ENCODE measurements at places on chromosomes 5 and 9. TPM values are rescaled to one million over a fixed set of nuclear protein-coding genes. Genes with fewer than 3 reads are reported as not detected.

GRCh38 chr5:170397059-170397458 lies 7.9 kb upstream of the KCNMB1 start:
- no peak for DNase-seq

- no peak for DNase-seq
Measured at GRCh38 chr9:94657021-94657725, 17.9 kb upstream of the FBP1 start.

GRCh38 chr9:9998491-9999287 lies 614.1 kb downstream of the PTPRD start:
- DNase-seq, result no peak

Gene SLCO4C1
- polyA plus RNA-seq, result 21.8 TPM

DNA sequence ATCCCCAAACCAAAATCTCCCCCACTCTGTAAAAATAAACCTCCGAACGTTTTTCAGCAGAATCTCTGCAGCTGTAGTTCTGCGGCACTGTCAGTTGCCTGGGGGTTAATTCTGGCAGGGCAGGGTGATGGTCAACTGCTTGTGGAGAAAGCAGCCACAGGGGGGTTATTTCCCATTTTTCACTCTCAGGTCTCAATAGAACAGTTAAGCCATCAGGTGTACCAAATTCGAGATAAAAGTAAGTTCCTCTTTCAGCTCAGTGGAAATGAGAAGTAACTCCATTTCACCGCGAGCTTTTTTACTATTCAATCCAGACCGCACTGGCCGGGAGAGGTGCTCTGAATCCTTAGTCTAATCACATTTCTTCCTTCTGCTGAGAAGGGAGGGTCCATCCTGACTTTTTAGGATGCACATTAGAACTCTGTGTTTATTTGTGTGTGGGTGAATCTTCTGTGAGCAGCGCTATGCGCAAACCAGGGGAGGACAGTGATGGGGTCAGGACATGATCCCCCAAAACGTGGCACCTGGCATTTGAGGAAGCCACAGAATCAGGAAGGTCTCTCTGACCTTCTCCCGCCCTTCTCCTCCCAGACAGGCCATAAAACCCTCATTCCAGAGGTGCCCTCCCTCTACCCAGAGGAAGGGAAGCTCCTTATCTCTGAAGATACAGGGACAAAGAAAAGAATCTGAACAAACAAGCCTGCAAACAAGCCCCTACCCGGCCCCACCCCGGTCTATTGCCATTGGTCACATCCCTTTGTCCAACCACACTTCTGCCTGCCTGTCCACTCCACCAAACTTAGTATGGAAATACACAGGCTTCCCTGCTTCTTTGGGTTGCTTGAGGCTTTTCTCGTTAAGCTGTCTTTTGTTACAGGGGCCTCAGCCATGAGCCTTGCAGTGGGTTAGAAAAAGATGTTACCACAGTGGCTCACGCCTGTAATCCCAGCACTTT lies 229.0 kb downstream of the ROR2 start:
- DNase-seq, result no peak

DNA sequence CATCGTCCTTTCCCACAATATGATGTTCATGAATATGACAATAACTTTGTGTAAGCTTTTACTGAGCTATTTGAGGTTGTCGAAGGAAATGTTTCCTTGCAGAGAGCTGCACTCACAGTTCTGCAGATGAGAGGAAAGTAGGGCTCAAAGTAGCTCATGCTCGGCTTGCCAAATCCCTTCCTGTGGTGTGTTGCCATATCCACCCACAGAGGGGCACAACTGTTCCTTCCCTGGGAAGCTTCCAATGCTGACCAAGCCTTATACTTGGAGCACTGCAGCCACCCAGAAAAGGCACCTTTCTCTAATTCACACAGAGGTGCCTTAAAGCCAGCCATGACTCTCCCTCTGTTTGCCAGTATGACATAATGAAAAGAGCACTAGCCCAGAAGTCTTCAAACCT lies 390.3 kb downstream of the CAAP1 start:
- DNase-seq, result no peak

DNA sequence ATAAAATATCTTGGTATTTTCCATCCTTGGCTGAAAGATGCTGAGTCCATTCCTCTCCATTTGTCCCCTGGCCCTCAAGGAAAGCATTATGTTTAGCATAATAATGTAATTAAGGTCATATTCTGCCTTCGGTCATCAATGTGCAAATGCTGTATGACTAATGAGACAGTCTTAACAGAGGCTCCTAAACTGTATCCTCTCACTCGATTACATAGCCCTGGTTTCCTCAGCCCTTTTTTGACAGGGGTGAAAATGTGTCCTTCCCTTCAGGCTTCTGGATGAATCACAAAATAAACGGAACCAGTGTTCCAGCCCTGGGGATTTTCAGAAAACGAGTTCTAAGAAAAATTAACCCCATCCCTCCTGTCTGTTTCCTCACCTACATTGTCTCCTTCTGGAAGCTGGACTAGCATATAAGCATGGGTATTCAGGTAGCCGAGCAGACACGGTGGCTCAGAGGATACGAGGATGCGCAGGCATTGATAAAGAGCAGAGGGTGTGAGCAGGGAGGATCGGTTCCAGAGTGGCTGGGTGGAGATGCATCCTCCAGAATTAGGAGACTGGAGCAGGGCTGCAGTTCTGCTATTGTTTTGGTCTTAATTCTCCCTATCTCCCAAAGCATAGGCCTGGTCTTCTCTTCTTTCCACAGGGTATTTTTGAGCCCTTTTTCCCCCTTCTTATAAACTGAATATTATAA lies 742.9 kb downstream of the TLR4 start:
- DNase-seq, result no peak

GRCh38 chr5:178331491-178331996 lies 98.9 kb upstream of the PHYKPL start:
- no peak for DNase-seq

- DNase-seq, result no peak
Measured at GRCh38 chr5:54415147-54415546, 40.4 kb upstream of the HSPB3 start.

- no peak for DNase-seq
Measured at GRCh38 chr5:89106480-89106879, 223.5 kb upstream of the MEF2C start.

DNA sequence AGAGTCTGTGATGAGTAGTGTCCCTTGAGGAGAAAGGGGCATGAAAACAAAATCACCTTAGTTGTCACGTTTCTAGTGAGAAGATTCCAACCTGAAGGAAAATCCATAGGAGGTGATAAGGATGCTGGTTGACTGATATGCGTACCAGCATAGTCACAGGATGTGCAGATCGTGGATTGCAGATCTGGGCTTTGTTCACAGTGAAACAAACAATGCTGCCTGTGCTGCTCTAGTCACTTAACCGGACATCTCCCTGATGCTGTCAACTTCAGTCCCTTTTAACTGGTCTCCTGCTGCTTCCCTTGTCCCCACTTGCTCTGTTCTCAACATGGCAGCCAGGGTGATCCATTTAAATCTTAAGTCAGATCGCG lies 89.7 kb downstream of the IQGAP2 start:
- no peak for DNase-seq

DNA sequence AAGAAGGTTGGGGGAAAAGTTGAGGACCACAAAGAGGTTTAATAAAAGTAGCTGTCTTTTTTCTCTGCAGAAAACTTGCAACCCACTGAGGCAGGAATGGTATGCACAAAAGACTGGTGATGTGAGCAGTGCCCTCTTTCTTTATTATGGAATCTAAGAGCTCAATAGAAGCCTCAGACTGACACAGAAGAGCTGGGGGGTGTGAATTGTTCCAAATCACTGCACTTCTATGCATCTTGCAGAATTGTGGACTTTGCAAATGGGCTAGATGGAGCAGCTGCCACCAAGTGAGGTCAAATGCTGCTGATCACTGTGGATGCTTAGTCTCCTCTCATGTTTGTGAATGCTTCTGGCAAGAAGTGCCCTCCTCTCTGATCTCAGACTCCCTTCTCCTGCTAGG lies 227.1 kb downstream of the ZSWIM6 start:
- no peak for DNase-seq

DNA sequence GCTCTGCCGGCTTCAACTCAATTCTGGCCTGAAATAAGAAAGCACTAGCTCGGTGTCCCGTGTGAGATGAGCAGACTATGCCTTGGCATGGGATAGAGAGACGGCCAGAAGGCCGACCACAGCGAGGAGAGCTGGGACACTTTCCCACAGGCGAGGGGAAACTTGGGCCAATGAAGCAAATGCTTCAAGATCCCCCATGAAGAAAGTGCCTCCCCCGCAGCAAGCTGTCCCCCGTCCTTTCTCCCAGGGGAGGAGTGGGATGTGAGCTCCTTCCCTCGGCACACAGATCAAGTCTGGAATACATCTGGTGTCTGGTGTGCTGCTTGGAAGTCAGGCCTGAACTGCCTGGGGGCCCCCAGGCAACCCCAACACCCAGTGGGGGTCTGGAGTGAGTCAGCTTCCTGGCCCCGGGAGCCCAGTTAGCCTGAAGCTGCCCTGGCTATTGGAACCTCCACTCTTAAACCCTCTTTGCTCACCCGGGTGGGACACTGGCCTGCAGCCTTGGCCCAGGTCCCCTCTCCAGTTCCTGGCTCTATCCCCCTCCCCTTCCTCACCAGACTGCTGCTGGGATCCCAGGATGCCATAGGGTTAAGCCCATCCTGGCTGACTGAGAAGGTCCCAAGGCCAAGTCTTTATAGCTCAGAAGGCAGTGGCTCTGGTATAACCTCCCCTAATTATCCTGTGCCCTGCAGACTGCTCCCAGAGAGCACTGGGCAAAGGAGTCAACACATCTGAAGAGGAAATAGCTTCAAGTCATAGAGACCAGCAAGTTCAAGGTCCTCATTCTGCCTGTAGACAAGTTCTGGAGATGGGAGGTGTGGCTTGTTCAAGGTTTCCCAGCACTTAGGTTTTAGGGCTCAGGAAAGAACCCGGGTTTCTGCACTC lies 205.3 kb downstream of the TTLL11 start:
- DNase-seq, result no peak

Gene SLC46A2
- not detected for polyA plus RNA-seq

Gene NDOR1
- polyA plus RNA-seq, result 14.2 TPM

Gene AFAP1L1
- polyA plus RNA-seq, result 20.9 TPM

DNA sequence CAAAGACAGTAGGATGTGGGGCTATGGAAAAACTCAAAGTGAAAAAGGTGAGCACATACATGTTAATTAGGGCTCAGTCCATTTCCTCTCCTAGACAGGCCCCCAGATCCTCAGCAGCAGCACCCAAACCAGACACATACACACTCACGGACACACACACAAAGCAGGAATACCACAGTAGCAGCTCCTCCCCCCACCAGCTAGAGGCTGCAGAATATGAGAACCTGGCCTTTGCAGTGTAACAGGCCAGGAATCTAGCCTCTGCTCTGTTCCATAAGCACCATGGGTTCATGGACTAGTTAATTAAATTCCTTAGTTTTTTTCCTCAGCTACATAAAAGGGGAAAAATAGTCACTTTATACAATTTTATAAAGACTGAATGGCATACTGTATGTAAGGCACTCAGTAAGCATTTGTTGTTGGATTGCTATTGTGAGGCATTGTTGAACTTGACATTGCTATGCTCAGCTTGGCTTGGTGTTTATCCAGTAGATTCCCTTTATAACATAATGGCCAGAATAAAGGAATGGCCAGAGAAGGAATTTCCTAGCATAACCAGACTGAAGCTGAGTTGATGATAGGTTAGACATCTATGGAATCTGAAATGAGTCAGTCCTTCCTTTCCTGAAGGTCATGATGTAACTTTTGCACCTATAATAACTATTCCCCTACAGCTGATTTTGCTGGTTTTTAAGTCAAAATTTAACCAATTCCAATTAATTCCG lies 186.8 kb downstream of the SEMA5A start:
- no peak for DNase-seq

GRCh38 chr5:140978260-140978659 lies 12.0 kb downstream of the PCDHAC2 start:
- no peak for DNase-seq

- no peak for DNase-seq
Measured at GRCh38 chr5:142683881-142684505, 1.9 kb downstream of the FGF1 start.

GRCh38 chr9:35656831-35657545 lies 831 bp downstream of the RMRP start:
- no peak for DNase-seq

DNA sequence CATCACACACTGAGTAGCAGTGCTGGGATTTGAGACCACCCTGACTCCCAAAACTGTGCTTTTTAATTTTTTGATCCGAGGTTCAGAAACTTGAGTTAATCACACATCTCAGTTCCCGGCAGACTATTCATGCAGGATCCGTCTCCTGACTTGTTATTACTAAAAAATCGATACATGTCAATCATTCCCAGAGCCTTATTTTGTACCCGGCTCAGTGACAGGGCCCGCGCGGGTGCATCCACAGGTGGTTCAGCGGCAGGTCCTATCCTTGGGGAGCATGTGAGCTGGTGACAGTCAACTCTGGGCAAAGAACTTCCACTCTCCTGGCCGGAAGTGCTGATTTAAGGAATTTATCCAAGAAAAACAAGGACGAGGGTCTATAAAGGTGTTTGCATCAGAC lies 95.9 kb upstream of the MVB12B start:
- DNase-seq, result no peak

Gene TCERG1
- 99.1 TPM for polyA plus RNA-seq

Gene RPP25L
- 25.8 TPM for polyA plus RNA-seq

Gene ECSCR
- 24.4 TPM for polyA plus RNA-seq

Gene C8G
- polyA plus RNA-seq, result 0.57 TPM

DNA sequence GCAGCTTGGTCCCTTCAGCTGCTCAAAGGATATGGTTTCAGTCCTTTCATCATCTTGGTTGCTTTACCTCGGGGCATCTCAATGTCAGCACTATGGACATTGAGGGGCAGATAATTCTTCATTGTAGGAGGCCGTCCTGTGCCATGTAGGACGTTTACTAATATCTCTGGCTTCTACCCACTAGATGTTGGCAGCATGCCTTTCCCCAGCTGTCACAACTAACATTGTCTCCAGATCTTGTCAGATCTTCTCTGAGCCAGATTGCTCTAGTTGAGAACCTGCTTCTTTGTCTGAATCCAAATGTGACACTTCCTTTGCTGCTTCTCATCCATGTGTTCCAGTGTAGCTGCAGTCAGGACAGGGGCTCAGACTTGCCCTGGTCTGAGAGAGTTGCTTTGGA lies 10.3 kb downstream of the PTPA start:
- no peak for DNase-seq

DNA sequence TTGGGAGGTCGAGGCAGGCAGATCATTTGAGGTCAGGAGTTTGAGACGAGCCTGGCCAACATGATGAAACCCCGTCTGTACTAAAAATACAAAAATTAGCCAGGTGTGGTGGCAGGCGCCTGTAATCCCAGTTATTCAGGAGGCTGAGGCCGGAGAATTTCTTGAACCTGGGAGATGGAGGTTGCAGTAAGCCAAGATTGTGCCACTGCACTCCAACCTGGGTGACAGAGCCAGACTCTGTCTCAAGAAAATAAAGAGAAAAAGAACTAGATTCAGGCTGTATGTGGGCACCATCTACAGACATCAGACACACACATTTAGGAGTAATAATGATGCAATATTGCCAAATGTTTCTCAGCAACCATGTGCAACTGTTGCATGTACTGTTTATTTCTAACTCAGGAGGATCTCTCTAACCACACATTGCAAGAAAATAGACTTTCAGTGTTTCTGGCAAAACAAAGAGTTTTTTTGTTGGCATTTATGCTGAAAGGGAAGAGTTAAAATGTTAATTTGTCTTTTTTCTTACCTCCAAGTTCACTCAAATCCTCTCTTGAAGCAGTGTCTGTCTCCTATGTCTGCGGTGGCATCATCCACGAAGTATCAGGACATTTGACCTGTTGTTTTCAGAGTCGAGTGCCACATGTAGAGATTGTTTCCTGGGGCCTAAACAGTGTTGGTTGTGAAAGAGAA lies 5.1 kb upstream of the ORM1 start:
- no peak for DNase-seq

Gene SLC22A4
- polyA plus RNA-seq, result 6.2 TPM

Data from renal cortex interstitium (tissue), 15 donors.